ENCODE measurements at places on chromosomes 6 and 20.

GRCh38 chr6:158233214-158233795, 65.2 kb downstream of the GTF2H5 start:
- DNase-seq: no peak

DNA sequence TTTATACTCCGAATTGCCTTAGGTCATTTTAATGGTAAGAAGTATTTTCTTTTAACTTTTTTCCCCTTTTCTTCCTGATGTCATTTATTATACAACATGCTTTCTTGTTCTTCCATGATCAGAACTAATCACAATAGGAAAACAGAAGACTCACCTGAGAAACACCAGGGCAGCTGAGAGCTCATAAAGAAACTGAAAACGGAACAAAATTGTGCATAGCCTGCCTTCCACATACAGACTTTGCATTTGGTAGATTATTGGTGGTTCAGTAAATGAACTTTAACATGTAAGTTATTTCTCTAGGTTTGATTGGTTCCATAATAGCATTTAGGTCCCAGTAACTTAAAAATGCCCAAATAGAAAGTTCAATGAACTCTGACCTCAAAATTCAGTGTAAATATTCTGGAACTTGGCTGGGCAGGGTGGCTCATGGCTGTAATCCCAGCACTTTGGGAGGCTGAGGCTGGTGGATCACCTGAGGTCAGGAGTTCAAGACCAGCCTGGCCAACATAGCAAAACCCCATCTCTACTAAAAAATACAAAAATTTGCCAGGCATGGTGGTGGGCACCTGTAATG, 161.1 kb upstream of the DTNBP1 start:
- no peak for DNase-seq

GRCh38 chr6:74936886-74937285, 269.0 kb downstream of the COL12A1 start:
- DNase-seq: no peak

- DNase-seq: no peak
These were observed 889.1 kb upstream of the MAP3K7 start for GRCh38 chr6:91476000-91476399.

GRCh38 chr6:144036064-144036834, 28.2 kb upstream of the PLAGL1 start:
- no peak for DNase-seq

DNA sequence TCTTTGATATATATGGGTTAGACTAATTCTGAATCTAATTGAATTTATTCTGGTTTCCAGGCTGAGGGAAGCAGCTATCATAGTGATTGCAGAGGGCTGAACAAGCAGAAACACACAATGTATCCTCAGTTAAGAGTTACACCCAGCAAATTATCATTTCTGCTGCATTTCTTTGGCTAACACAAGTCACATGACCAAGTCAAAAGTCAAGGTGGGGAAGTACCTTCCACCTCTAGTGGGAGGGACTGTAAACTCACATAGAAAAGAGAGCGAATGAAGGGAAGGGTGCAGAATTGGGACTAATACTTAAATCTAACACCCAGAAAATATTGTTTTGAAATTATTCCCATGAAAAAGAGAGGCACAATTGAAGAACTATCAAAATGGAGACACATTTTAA, 719.7 kb upstream of the MMS22L start:
- no peak for DNase-seq

- no peak for DNase-seq
These were observed 252.6 kb upstream of the SUPT3H start for GRCh38 chr6:45630314-45630713.

DNA sequence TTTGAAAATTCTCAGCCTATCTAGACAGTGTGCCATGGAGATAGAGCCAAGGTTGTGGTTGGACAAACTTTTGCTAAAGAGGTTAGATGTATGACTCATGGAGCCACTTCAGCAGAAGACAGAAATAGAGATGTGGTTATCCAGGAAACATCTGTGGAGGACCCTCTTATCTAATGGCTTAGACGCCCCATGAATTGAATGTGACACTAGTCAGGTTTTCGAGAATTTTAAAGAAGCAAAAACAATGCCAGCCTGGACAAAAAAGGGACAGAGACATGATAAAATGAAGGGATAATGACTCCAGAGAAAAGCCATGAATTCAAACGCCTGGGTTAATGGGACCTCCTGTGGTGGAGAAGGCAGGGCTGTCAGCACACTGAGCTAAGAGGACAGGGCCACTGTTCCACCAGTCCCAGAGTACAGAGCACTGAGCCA, 280.5 kb downstream of the CLVS2 start:
- no peak for DNase-seq

GRCh38 chr6:152301021-152301764, 336.0 kb downstream of the SYNE1 start:
- DNase-seq: no peak

GRCh38 chr6:169752074-169752623, 727 bp downstream of the ERMARD start:
- no peak for DNase-seq

DNA sequence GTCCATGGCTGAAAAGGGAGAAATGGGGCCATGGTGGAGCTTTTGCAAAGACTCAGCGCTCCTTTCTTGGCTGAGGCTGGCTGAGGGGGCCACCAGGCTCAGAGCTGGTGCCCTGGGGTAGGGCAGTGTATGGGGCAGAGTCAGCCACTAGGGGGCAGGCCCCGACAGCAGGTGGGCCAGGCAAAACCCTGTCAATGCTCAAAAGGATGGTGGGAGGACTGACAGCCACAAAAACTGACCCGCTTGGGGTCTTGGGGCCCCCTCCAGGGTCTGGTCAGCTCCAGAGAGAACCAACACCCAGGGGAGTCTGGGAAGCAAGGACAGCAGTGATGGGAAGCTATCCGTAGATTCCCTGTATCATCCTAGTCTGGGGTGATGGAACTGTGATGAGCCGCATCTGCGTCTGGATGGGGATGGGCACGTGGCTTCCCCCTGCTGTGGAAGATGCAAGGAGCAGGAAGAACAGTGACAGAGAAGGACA, 306.9 kb downstream of the DHX35 start:
- DNase-seq: no peak

DNA sequence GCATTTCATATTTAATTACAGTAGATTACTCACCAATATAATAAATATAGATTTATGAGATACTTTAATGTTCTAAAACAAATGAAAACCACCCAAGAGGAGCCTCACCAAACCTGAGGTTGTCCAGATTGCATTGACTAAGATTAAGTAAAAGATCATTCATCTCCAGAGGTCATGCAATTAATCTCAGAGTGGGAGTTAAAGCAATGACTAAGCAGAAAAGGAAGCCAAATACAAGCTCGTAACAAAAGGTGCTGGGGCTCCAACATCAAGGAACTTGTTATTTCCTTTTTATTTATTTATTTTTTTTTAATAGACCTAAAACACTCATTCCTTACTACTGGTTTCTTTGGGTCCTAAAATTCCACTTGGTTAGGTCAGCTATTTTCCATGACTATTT, 57.7 kb downstream of the RSPO3 start:
- DNase-seq: no peak

DNA sequence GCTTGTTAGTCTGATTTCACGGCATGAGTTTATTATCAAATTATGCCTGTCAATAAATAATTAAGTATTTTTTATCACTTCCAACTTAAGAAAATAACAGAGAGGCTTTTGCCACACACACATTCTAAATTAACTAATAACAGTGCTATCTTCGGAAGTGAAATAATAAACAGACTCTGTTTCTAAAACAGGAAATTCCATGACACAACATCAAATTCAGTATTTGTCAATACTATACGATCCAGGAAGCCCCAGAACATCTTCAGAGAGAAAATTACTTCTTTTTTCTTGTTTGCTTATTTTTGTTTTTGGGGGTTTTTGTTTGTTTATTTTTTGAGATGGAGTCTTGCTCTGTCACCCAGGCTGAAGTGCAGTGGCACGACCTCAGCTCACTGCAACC, 150.7 kb upstream of the PRDM1 start:
- DNase-seq: no peak

DNA sequence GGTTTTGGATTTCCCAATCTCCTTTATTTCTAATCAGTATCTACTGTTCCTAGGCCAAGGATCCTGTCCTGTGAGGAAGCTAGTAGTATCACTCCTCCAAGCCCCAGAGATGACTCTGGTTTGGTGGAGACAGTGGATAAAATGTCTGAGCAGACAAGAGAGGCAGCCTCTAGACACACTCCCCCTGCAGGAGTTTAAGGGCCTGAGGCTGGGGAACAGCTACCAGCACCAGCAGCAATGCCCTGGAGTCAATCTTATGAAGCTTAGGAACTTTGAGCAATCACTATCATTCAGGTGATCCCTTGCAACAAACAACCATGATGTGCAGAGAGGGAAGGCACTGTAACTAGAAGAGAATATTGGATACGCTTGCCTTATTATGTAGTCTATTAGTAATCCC, 384.7 kb upstream of the ID4 start:
- DNase-seq: no peak

GRCh38 chr20:52682237-52682636, 289.9 kb upstream of the TSHZ2 start:
- DNase-seq: no peak

DNA sequence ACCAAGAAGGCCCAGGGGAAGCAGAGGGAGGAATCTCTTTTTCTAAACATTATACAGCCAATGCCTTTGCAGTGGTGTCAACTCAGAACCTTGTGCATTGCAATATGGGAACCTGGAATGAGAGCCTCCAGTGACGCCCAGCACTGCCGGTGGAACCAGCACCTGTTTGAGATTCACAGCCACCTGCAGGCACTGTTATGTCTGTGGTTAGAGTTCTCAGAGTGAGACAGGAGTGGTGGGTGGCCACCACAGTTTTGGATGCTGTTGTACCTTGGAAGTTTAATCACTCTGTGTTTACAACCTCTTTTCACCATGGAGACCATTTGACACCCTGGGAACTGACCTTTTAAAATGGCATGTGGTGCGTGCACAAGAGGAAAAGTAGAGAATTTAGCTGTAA, 185.3 kb upstream of the KCNG1 start:
- no peak for DNase-seq

- DNase-seq: no peak
These were observed 1.8 kb upstream of the RNF24 start for GRCh38 chr20:4017051-4017712.

GRCh38 chr6:124319410-124319809, 515.7 kb downstream of the NKAIN2 start:
- DNase-seq: no peak

DNA sequence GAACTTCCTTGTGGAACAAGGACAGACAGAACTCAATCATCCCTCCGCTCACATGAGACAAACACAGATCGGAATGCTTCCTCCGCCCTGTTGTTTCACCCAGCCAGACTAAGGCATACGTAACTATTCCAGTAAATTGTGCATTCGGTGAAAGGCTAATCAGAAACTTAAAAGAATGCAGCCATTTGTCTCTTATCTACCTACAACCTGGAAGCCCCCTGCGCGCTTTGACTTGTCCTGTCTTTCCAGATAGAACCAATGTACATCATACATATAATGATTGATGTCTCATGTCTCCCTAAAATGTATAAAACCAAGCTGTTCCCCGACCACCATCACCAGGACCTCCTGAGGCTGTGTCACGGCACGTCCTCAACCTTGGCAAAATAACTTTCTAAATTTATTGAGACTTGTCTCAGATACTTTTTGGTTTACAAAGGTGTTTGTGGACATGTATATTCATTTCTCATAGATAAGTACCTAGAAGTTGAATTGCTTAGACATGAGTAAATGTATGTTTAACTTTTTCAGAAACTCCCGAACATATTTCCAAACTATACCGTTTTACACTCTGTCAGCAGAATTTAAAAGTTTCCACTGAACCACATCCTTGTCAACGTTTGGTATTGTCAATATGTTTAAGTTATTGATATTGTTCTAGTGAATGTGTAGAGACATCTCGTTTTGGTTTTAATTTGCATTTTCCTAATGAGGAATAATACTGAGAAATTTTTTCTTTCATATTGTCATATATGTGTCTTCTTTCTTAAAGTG, 197.6 kb upstream of the THBS2 start:
- no peak for DNase-seq

DNA sequence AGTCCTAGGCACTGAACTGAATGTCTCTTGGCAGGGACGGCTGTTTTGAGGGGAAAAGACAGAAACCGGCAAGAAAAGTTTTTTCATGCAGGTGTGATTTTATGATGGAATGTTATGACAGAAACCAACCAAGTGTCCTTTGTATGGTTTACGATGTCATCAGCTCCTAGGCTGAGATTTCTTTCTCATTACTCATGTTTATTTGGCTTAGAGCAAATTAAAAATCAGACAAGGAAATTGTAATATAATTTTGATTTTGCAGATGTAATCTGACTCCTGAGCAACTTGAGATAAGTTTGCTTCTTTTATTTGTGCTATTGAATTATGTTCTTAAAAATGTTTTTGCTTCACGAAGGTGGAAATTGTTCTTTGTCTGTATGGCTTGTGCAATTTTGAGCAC, 58.8 kb upstream of the MAP3K7 start:
- no peak for DNase-seq

- DNase-seq: no peak
These were observed 1.3 kb upstream of the SLC35D3 start for GRCh38 chr6:136920671-136921380.
